ENCODE measurements at places on chromosomes 3 and 15.

DNA sequence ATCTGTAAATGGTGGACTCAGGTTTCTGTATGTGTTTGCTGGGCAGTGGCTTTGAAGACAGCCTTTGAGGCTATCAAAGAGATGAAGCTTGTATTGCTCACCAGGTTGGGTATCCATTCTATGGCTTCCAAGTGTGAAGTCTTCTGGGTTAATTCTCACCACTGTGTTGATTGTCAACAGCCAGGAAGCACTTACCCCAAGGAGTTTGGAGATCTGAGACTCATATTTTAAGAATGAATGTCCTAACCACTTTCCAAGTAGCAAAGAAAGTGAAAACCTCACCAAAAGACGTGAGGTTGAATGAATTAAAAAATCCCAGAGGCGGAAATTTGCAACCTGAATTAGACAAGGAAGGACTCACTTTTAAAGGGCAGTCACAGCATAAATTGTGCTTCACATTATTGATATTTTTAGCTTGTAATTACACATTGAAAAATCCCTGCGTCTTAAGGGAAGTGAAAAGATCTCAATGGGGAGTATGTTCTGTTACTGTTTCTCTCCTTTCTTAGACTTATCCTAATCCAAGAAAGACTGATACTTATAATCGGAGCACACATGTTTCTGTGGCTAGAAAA lies 304.0 kb upstream of the TPRG1 start:
- no peak for DNase-seq

- no peak for DNase-seq
These were observed 7.0 kb downstream of the EBLN2 start for GRCh38 chr3:73068419-73068818.

- DNase-seq, result no peak
These were observed 14.5 kb upstream of the IL16 start for GRCh38 chr15:81182031-81182755.

GRCh38 chr15:79932447-79932846 lies 35.6 kb upstream of the MTHFS start:
- DNase-seq, result no peak

- no peak for DNase-seq
These were observed 326.7 kb upstream of the TBL1XR1 start for GRCh38 chr3:177523872-177524438.

DNA sequence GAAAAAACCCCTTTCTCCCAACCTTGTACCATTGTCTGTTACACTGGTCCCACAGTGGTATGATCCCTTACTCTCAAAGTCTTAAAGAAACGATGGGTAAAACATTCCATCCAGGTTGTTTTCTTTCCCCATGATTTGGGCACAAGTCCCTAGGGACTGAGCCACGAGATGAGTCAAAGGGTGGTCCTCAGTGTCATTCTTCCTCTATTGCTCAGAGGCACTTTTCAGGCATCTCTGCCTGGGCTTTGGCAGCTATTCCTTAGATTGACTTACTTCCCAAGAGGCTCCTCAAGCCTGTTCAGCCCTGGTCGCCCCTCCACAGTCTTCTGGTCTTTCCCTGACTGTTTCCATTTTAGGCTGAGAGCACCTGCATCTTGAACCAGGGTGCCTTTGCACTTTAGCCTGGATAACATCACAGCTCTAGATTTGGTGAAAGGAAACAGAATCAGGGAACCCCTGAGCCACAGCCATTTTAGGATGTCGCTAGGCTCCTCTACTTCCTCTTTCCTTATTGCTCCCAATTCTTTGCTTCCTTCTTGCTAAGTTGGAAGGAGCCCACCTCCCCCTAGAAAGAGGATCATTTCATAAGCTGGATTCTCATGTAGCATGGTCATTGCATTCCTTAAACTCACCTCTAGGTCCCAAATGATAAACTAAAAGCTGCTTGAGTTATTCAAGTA lies 131.0 kb upstream of the TPRG1 start:
- no peak for DNase-seq

GRCh38 chr3:156479604-156480003 lies 75.3 kb downstream of the SSR3 start:
- no peak for DNase-seq

- DNase-seq, result no peak
These were observed 1.1 kb downstream of the CMTM7 start for GRCh38 chr3:32392536-32393302.

DNA sequence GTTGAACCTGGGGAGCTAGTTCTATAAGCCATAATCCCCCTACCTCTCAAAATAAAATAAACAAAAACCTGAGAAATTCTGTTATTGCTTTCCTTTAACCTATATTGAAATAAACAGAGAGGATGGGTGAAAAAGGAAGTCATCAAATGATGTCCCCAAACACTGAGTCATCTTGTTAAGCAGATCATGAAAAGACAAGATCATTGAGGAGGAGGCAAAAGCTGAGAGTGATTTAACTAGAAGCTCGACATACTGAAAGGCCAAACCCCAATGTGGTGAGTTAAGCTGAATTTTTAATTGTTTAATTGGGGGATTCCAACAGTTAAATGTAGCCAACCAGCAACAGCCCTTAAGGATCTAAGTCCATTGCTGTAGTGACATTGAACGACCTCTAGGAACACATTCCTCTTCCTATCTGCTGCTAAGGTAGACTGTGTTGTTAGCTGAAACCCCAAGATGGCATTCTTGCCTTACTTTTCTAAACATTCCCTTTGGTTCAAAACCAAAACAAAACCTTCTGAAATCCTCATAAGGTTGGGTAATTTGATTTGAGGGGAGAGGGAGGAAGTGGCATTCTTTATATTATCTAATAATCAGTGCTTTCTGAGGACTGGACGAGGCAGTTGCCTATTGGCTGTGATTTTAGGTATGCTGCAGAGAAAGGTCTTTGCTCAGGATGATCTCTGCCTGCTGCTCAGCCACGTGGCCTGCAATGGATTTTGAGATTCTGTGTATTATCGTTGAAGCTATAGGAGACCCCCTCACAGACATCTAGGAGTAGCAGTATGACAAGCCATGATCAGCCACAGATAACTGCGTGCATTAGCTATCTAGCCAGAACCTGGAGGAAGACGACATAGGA lies 62.7 kb upstream of the BNIP2 start:
- no peak for DNase-seq

Data from stimulated activated CD4-positive, alpha-beta T cell treated with anti-CD3 and anti-CD28 coated beads, TNF-alpha, amount 100 ng/mL, for 24 hours (primary cell).